Endothelial cell (in vitro differentiated cells): ENCODE measurements at places on chromosomes 11 and 22. TPM values are rescaled to one million over a fixed set of nuclear protein-coding genes. Genes with fewer than 3 reads are reported as not detected.

UPK3A gene
- total RNA-seq = not detected

DNA sequence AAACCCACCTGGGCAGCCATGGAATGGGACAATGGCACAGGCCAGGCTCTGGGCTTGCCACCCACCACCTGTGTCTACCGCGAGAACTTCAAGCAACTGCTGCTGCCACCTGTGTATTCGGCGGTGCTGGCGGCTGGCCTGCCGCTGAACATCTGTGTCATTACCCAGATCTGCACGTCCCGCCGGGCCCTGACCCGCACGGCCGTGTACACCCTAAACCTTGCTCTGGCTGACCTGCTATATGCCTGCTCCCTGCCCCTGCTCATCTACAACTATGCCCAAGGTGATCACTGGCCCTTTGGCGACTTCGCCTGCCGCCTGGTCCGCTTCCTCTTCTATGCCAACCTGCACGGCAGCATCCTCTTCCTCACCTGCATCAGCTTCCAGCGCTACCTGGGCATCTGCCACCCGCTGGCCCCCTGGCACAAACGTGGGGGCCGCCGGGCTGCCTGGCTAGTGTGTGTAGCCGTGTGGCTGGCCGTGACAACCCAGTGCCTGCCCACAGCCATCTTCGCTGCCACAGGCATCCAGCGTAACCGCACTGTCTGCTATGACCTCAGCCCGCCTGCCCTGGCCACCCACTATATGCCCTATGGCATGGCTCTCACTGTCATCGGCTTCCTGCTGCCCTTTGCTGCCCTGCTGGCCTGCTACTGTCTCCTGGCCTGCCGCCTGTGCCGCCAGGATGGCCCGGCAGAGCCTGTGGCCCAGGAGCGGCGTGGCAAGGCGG lies 11.4 kb upstream of the ARHGEF17 start:
- peaks cover 10% of the 10 kb centered on the region for H3K36me3 ChIP-seq
- DNase-seq = no peak
- no peak overlapping the region for H3K4me3 ChIP-seq
- peaks cover 8% of the 10 kb centered on the region for H3K4me1 ChIP-seq

DNA sequence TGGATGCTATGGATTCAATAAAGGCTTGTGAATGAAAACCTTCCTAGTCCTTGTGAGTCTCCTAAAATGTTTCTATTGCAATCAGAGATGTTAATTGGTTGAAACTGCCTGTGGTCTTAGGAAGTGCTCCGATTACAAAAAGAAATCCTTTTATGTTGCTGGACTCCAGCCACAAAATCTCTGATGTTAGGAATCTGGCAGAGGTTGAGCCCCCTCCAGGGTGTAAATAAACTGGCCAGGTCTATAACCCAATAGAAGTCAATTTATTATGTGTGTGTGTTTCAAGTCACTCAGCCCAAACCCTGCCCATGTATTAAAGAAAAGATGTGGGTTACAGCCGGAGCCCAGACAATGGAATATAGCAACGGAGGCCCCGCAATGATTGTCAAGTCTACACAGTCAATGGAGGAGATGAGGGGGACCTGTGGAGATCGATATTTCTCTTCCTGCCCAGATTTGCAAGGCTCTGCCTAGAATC lies 218.1 kb upstream of the SORL1-AS1 start:
- H3K27ac ChIP-seq = no peak overlapping the region
- H3K4me3 ChIP-seq = no peak overlapping the region
- H3K4me1 ChIP-seq = peaks cover 10% of the 10 kb centered on the region
- H3K36me3 ChIP-seq = no peaks in the 10 kb centered on the region
- no peak for DNase-seq

- peaks cover 9% of the 10 kb centered on the region for H3K36me3 ChIP-seq
- no peak for DNase-seq
Measured at GRCh38 chr11:7286178-7286577, 34.5 kb downstream of the SYT9 start.

DNA sequence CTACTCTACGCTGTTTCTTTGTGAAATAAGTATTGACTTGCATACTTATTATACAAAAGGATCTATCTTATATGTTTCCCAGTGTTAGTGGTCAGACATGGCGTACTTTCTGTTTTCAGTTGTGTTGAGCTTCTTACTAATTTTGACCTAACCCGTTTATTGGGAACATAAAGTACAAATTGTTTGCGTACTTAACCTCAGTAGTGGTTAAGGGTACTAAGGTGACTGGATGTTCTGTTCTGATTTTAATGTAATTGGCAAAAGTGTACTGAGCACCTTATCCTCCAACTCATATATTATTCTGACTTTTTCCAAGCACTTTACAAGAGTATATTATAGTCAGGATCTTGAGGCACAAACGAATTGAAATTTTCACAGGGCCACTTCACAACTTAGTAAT lies 17.2 kb downstream of the TBCEL start:
- H3K4me1 ChIP-seq = peaks cover 67% of the 10 kb centered on the region
- no peak overlapping the region for H3K4me3 ChIP-seq
- no peak overlapping the region for H3K27ac ChIP-seq
- DNase-seq = no peak
- no peaks in the 10 kb centered on the region for H3K36me3 ChIP-seq
- H3K27me3 ChIP-seq = peaks cover 4% of the 10 kb centered on the region

GRCh38 chr11:67320691-67321090 lies 17.4 kb downstream of the SSH3 start:
- H3K27me3 ChIP-seq = peaks cover 14% of the 10 kb centered on the region
- H3K27ac ChIP-seq = no peak overlapping the region
- DNase-seq = no peak
- no peak overlapping the region for H3K4me3 ChIP-seq
